ENCODE measurements at places on chromosomes 5 and 9. TPM values are rescaled to one million over a fixed set of nuclear protein-coding genes. Genes with fewer than 3 reads are reported as not detected.
A peak's percentile ranks its signal among the peaks of the same experiment; 100 is the strongest.

GRCh38 chr9:104944871-104945270, 16.9 kb upstream of the ABCA1 start:
- no peak for DNase-seq

- DNase-seq: no peak
These were observed 25.5 kb downstream of the ADAM19 start for GRCh38 chr5:157549954-157550549.

OLFML2A gene
- total RNA-seq: 9.1 TPM

GRCh38 chr5:130514984-130515690, 610.9 kb downstream of the CHSY3 start:
- no peak for DNase-seq

FBP2 gene
- not detected for total RNA-seq

RELL2 gene
- total RNA-seq: 3.0 TPM

- no peak for DNase-seq
These were observed 18.4 kb upstream of the ERGIC1 start for GRCh38 chr5:172815631-172816030.

DNA sequence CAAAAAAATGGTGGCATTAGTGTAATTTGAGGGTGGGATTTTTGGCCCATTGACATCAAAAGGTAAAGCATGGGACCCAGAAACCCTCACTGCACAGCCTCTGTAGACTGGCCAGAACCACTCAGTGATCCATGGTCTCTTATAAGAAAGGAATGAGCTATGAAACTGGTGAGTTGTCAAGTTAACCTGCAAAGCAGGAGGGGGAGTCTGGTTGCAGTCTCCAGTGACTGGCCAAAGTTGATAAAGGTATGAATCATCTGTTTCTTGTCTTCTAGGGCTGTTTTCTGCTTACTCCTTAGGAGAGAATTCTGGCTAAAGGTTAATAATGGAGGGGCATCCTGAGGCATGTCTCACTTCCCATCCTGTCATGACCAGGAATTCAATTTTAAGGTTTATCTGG, 325.2 kb downstream of the TLR4 start:
- no peak for DNase-seq

- no peak for DNase-seq
These were observed 153.8 kb downstream of the HSPA4 start for GRCh38 chr5:133205649-133206048.

KIF12 gene
- total RNA-seq: not detected

GRCh38 chr9:90306158-90306557, 336.5 kb downstream of the DIRAS2 start:
- no peak for DNase-seq

DNA sequence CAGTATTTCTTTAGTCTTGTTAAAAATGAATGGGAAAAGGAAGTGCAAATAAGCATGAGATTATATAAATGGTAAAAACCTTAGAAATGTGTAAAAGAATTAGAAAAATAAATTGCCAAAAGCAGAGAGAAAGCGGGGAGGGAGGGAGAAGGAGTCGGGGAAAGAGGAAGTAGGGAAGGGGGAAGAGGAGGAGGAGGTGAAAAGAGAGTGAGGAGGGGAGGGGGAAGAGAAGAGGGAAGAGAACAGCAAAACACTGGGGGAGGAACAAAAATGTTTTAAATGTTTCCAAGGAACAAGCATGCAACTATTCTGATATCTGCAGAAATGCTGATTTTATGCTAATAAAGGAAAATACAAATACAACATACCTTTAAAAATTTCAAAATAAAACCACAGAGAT, 317.5 kb downstream of the PIK3R1 start:
- DNase-seq: no peak

GRCh38 chr9:7970681-7971330, 171.2 kb upstream of the DMAC1 start:
- DNase-seq: no peak

GRCh38 chr5:64315778-64316177, 150.1 kb downstream of the RNF180 start:
- DNase-seq: no peak

GRCh38 chr5:132076983-132077382, 3.4 kb downstream of the CSF2 start:
- no peak for DNase-seq

DNA sequence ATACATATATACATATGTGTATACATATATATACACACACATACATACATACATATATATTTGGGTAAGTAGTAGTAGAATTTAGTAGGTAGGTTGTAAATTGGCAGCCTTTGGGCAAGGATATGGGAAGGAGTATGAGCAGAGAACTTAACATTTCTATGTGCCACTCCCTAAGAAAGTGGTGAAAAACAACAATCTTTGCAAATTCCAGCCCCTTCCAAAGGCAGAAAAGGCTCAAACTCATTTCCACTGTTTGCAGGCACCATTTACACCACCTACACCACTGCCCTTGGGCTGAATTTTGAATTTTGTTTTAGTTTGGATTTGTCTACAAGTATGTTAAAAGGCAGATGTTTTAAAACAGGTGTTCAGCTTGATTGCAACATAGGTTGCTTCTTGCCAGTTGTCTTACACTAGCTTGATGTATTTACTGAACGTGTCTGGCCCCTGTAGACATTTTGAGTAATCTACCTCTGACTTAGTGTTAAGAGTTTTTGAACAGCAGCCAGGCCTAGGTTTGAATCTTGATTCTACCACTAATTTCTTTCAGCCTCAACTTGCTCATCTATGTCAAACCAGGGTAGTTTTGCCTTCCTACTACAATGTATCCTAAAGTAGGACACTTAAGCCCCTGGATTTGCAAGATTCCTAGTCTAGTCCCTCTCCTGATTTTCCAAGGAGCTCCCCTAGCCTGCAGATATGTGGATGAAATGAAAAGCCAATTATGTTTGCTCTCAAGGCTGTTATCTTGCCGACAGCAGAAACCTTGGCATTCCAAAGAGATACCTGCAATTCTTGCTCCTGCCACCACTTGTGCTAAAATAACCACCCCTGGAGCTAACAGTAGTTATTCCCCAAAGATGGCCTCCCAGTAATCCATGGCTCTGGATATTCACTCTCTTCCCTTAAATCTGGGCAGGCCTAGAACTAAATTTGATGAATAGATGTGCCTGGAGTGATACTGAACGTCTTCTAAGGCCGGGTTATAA, 156.2 kb upstream of the SLC44A1 start:
- no peak for DNase-seq

DNA sequence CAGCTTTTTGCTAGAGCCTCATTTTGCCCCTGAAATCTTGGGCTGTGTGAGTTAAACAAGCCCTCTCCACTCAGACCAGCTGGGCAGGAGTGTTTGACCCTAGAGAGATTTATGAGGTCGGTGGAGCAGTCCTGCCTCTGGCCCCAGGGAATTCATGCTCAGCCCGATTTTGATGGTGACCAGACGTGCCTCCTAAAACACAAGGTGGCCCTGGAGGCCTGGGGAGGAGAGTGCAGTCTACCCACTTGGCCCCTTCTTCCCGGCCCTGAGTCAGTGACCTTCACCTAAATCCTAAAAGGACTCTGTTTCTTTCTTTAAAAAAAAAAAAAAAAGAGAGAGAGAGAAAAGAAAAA, 86.6 kb upstream of the SAP30L start:
- no peak for DNase-seq

DNA sequence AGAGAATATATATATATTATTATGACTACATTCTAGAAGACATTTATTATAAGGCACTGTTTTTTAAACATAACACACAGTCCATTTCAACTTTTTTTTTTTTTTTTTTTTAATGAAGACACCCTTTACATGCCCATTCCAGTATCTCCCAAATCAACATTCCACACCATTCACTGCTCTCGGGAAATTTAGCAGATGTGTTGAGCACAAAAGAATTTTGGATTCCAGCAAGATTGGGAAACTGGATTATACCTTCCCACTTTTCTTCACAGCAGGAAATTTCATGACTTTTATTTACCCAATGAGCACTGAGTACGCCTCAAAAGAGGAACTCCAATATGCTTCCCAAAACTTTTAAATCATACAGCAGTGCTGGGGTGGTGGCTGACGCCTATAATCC, 333.6 kb upstream of the DAB2 start:
- DNase-seq: no peak

GRCh38 chr9:88954066-88954465, 37.2 kb upstream of the S1PR3 start:
- DNase-seq: no peak

NINJ1 gene
- total RNA-seq: 39.5 TPM

DNA sequence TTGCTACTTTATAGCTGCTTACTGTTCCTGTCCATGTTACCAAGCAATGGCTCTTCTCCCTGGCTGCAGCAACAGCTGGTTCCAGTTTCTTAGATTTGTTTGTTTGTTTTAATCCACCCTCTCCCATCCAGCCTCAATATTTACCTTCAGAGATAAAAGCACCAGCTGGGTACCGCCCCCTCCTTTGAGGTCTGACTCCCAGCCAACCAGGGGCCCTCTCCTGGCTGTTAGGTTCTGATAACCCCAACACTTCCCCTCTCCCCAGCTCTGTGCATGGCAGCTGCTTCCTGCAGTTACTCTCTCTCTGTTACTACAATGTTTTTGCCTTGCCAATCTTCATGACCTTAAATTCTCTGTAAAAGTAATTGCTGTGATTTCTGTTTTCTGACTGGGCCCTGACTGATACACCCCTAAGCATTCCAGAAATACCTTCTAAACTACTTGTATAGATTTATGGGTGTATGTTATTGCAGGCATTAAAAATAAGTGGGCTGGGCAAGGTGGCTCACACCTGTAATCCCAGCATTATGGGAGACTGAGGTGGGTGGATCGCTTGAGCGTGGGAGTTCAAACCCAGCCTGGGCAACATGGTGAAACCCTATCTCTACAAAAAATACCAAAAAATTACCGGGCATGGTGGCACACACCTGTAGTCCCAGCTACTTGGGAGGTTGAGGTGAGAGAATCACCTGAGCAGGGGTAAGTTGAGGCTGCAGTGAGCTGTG, 2.6 kb upstream of the GCNT1 start:
- DNase-seq: no peak

DNA sequence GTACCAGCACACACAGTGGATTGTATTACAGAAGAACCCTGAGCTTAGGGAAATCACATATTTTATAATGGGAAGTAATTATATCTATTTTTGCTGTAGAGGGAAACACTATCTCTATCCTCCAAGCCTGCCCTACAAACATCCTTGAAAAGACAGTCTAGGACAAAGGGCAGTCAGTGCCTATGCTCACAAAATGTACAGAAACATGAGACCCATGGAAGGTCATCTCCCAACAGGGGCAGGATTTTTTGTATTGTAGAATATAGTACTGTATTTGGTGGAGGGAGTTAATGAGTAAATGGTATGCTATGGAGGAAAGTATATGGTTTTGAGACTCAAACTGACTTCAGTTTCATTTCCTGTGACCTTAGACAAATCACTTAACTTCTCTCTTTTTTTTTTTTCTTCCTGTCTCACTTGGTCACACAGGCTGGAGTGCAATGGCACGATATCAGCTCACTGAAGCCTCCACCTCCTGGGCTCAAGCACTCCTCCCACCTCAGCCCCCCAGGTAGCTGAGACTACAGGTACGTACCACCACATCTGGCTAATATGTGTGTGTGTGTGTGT, 5.8 kb upstream of the RAB14 start:
- DNase-seq: no peak

CDKN2B gene
- total RNA-seq: 7.1 TPM

PDE6A gene
- not detected for total RNA-seq

DNA sequence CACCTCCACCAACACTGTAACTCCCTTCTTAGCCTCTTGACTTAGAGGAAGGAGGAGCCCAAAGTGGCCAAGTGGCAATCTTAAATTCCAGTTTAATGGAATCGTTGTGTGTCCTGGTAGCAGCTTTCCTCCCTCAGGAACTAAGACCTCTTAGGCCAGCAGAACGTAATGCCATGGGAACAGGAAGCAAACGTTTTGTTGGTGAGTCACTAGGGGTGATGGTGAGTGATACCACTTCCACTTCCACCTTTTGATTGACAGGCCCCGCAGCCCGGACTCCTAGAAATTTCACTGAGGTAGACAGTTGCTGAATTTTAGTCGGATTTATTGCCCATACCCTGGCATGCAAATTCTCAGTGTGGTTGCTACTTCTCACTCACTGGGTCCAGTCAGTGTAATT, 94.2 kb upstream of the FBN2 start:
- no peak for DNase-seq

GRCh38 chr9:21741151-21741550, 61.3 kb upstream of the MTAP start:
- DNase-seq: no peak

BICD2 gene
- total RNA-seq: 27.4 TPM

- DNase-seq: peak; percentile 96
These were observed 23.6 kb downstream of the CMBL start for GRCh38 chr5:10283927-10284635.

DNA sequence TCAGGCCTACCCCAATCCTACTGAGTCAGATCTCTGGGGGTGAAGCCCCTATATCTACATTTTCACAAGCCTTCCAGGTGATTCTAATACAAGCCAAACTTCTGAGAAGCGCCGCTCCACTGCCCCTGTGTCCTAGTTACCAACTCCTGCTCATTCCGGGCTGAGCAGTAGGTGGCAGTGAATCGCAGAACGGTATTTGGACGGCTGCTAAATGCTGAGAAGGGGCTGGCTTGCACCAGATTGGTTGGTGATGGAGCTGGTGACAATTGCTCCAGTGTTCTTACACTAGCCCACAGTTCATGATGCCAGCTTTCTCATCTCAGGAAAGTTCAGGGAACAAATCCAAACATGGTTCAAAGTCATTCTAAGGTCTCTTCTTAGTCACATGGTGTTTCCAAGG, 31.1 kb upstream of the FGF1 start:
- peak; percentile 78 for DNase-seq

GPX3 gene
- 993 TPM for total RNA-seq

DNA sequence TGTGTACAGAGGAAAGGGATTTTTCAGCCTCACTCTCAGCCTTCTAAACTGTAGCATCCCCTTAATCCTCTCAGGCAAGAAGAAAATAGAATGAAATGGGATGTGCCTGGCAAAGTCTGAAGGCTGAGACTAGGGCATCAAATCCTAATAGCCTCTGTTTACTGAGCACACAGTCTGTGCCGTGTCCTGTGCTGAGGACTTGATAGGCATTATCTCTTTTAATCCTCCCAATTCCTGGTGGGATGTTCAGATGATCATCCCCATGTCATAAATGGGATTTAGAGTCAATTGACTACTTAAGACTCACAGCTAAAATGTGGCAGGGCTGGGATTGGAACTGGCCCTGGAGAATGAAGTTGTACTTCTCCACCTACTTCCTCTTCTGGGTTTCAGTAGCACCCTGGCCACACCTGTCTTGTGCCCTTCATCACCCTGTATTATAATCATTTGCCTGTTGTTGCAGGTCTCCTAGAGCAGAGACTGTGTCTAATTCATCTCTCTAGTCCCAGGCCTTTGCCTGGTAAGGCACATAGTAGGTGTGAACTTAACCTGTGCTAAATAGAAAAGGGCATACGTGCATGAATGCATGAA, 81.0 kb downstream of the WWC1 start:
- no peak for DNase-seq

GRCh38 chr5:155678371-155678770, 648.6 kb upstream of the SGCD start:
- no peak for DNase-seq

BAAT gene
- not detected for total RNA-seq

SHISAL2B gene
- total RNA-seq: not detected

LVRN gene
- total RNA-seq: 1.5 TPM

- no peak for DNase-seq
These were observed 83.9 kb upstream of the TAS2R1 start for GRCh38 chr5:9713959-9714586.

Measured in posterior vena cava (tissue), 2 donors.